ENCODE measurements at places on chromosomes 7 and 10.
A peak's percentile ranks its signal among the peaks of the same experiment; 100 is the strongest.

DNA sequence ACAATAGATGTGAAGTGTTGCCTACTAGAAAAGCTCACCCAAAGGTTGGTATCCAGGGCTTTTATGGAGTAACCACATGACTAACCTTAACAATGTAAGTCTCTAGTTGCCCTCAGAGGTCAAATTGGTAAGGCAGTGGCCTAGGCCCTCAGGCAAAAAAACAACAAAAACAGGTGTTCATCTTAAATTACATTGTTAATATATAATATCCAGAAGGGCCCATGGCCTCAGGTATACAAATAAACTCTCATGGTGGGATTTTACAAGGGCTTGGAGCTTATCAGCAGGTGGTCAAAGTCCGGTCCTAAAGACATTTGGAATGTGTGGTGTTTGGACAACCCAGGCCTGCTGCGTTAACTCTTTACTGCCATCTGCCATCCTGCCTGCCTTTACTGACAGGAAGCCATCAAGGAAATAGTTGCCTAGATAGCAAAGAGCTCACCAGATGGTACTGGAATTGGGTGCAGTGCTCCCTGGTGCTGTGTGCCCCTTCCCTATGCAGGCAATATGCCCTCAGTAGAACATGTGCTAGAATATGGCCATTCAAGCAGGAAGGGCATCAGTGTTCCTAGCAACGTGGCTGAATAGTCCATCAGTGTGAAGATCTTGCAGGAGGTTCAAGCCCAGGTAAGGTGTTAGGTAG lies 36.2 kb downstream of the TOMM7 start:
- no peak for DNase-seq

DNA sequence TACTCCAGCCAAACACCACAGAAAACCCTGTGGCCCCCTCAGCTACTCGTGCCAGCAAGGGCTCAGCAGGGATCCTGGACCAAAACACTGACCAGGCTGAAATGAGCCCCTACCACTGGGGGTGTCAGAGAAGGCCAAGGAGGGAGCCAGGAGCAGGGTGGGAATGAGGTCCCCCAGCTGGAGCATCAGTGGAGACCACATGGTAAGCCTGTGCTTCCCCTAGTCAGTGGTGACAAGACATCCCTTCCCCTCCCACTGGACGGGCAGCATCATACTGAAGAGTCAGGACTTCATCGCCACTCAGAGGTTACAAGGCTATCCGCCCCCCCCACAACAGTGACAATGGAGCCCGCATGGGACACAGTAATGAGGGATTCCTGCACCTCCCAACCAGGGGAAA lies 99.6 kb downstream of the LHPP start:
- no peak for DNase-seq

- no peak for DNase-seq
Observed at GRCh38 chr10:3797750-3798149, 12.7 kb upstream of the KLF6 start.

DNA sequence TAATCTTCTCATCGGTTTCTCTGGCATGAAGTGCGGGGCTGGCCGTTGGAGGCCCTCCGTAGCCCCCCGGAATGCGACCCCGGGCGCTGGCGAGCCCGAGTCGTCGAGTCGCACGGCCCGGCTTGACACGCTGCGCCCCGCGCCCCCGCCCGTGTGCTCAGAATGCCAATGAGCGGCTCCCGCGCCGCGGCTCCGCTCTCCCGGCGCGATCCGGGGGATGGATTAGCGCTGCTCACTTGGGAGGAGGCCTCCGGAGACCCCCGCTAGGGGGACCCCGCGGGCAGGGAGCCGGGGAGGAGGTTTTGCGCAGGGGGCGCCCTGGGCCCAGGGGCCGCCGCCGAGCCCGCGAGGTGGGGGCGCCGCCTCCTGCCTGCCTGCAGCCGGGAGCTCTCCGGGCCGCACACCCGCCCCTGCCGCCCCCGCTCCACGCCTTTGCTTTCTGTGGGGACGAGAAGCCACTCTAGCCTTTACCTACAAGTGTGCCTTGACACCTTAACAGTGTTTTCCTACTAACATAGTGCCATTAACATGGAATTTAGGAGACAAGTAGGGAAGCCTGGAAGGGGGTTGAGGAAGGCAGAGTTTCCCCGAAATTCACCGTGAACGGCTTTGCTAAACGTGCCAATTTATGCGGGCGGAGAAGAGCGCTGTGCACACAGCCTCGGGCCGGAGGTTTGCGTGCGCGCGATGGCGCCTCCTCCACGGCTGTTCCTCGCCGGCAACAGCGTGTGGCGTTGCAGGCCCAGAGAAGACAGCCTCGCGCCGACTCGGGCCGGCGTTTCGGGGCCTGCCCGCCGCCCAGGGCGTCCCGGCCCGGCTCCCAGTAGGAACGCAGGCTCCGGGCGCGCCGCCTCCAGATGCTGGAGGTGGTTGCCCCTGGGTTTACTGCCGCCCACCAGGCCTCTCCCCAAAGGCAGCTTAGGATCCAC lies 7.1 kb downstream of the SHH start:
- DNase-seq, result peak; percentile 55

- no peak for DNase-seq
Observed at GRCh38 chr7:92052684-92053083, 81.6 kb downstream of the CYP51A1 start.

GRCh38 chr7:111090846-111091245 lies at the start of gene LRRN3:
Gene LRRN3 (plus strand): TSS chr7:111091127. CDS start chr7:111122773, 31,646 bp downstream.
- DNase-seq, result no peak

GRCh38 chr10:79005126-79005810 lies 63.5 kb upstream of the ZMIZ1 start:
- DNase-seq, result no peak

DNA sequence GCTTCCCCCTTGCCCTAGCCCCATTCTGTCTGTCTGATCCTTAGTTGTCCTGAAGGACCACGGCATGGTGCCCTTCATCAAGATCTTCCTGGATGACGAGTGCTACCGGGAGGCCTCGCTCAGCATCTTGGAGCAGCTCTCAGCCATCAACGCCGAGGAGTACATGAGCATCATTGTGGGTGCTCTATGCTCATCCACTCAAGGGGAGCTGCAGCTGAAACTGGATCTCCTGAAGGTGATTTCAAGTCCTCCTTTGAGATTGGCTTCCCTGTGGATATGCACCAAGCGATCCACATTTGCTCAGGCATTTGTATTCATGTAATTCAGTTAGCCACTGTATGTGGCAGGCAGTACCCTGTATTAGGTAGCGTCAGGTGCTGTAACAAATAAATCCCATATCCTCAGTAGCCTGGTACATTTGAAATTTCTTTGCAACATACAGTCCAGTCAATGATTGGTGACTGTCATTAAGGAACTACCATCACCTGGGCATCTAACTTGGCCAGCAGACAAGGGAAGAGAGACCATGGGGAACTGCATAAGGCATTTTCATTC lies 51.2 kb downstream of the WDFY4 start:
- no peak for DNase-seq

GRCh38 chr7:128007303-128007680 lies 23.9 kb downstream of the LRRC4 start:
- DNase-seq, result no peak

GRCh38 chr10:66836057-66836456 lies 89.8 kb upstream of the LRRTM3 start:
- no peak for DNase-seq

DNA sequence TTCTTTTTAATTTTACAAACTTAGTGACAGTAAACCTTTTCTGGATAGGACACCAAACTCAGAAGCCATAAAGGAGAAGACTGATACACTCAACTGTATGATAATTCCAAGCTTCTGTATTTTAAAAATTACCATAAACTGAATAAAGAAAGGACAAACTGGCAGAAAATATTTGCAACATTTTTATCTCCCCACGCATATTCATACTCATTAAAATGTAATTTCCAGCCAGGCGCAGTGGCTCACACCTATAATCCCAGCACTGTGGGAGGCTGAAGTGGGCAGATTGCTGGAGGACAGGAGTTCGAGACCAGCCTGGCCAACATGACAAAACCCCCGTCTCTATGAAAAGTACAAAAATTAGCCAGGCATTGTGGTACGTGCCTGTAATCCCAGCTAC lies 67.7 kb downstream of the HIBADH start:
- DNase-seq, result no peak

DNA sequence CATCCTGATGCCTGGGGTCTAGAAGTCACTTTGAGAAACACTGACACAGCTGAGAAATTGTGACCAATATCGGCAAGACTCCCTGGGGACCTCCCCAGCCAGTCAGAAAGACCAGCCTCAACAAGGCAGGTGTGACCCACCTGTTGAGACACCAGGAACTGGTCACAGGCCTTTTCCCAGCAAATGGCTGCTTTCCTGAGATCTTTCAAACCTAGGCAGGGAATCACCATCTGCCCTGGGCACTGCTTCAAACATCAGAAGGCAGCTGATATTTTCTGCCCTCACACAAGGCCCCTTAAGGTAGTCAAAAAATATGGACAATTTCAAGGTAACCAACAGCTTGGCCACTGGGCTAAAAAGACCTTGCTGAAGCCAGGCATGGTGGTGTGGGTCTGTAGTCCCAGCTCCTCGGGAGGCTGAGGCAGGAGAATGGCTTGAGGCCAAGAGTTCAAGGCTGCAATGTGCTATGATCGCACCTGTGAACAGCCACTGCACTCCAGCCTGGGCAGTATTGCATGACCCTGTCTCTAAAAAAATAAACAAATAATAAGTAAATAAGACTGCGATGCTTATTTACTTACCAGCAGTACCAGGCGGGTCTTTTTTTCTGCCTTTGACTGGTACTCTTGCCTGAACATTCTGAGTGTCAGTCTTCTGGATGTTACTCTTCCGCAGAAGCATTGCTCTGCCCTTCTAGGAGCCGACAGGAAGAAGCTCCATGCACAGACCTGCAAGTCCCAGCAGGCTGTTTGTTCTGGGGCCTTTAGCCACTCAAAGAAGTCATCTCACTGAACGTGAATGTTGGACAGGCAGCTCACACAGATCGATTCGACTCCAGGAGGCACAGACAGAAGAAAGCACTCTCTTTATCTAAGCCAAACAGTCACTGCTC lies 59.7 kb downstream of the SORBS1 start:
- DNase-seq, result no peak

GRCh38 chr10:87600581-87600980 lies 59.1 kb upstream of the PAPSS2 start:
- DNase-seq, result no peak

GRCh38 chr10:7471720-7472367 lies 61.0 kb upstream of the SFMBT2 start:
- no peak for DNase-seq

- no peak for DNase-seq
Observed at GRCh38 chr7:110801502-110801901, 289.4 kb upstream of the LRRN3 start.

DNA sequence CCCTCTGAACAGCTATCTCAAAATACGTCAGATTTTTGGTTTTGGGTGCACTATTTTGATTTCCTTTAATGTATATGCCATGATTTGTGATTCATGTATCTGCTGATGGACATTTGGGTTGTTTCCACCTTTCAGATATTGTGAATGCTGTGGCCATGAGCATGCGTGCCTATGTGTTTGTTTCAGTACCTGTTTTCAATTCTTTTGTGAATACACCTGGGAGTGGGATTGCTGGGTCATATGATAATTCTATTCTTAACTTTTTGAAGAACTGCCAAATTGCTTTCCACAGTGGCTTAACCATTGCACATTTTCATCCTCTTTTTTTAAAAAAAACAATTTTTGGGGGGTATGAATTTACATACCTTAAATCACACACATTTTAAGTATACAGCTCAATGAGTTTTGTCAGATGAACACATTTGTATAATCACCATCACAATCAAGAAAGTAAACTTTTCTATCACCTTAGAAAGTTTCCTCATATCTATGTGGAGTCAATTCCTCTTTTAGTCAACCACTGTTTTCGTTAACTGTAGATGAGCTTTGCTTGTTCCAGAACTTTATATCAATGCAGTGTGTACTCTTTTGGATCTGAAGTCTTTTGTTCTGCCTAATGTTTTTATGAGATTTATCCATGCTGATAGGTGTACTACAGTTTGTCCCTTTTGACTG lies 36.9 kb downstream of the CYP26A1 start:
- no peak for DNase-seq

- DNase-seq, result no peak
Observed at GRCh38 chr10:49119746-49120145, 4.4 kb upstream of the VSTM4 start.

DNA sequence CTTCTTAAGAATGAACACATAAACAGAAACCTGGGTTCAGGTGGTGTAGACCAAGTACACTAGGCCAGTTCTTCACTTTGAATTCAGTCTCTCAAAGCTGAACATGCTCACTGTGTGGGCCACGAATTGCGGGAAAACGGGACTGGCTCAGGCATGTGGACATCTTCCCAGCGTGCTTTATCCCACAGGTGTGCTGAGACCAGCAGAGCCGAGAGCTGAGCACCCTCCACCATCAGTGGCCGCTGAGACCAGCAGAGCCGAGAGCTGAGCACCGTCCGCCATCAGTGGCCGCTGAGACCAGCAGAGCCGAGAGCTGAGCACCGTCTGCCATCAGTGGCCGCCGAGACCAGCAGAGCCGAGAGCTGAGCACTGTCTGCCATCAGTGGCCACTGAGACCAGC lies 265.4 kb downstream of the DNAJB6 start:
- DNase-seq, result no peak

GRCh38 chr10:78437998-78438906 lies 404.6 kb downstream of the RPS24 start:
- DNase-seq, result no peak

DNA sequence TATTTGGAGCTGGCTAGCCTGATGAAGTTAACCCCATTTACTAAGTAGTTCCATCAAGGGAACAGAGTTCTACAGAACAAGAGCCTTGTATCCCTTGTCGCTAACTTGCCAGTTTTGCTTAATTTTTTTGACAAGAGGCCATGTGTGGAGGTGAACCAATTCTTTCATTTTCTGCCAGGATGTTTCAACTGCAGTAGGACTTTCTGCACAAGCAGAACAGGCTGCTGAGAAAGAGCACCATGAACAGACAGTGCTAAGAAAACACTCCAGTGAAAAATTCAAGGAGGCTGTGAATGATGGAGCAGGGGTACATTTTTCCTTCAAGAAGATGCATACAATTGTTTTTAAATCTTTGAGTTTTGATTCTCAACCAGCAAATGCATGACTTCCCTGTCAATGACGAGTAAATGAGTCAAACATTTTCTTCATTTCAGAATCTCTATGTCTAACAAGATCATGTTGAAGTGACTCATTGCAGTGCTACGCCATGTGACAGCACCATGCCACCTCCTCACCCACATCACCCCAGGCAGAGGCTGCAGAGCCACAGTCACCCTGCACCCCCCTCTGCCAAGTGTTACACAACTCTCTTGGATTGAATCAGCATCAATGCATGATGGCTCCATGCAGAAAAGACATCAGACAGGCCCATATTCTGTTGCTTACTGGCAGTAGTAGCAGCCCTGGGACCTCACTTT lies 193.1 kb downstream of the COBL start:
- peak; percentile 41 for DNase-seq

DNA sequence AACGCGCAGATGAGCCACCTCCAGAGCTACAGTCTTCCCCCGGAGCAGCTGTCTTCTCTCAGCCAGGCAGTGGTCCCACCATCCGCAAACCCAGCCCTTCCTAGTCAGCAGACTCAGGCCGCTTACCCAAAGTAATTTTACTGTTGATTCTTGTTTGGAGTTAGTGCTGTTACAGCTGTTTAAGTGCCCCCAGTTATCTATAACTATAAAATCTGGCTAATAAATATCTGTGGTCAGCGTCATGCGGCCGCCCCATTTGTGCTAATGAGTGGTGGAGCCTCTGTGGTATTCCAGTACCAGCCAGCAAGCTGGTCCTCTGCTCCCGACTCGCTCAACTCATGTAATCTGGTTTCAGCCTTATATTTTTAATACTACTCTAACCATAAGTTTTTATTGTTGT lies 43.2 kb upstream of the TMEM236 start:
- DNase-seq, result no peak
